ENCODE measurements at places on chromosomes 3 and 15.

DNA sequence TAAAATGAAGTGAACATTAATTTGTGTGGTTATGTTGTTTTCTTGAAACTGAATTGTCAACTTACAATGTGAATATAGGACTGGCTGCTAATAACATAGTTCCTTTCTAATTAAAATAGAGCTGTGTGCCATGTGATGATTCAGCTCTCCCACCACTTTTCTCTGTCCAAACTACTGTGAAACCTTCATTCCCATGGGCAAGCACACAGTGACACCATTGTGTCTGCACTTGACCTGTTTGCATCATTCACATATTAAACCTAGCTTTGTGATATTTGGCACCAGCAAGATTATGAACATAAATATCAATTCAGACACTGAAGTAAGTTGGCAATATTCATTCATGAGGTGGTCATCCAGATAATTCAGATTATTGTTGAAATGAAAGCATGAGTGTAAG, 78.8 kb upstream of the TCF12 start:
- DNase-seq: no peak

DNA sequence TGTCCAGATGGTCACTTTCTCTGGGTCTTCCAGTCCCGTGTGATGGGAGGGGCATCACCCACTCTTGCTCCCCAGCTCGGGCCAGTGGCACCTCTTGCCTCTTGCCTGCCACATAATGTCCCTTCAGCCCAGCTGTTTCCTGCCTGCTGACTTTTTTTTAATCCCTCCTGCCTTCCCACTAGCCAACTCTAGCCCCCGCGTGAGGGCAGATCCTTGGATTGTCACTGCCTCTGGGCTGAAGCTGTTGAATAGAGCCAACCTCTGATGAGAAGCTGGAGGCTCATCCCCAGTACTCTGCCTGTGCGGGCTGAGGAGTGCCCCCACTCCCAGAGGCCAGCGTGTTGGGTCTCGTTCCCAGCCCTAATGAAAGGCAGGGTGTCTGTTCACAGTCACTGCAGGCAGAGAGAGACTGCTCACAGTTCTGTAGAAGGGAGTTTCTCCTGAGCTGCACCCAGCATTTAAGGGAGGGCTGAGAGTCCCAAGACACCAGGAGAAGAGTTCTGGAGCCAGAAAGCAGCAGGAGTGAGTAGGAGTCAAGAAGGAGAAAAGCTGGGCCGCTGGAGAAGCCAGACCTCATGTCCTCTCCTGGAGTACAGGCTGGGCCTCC, 30.1 kb upstream of the TIMP4 start:
- no peak for DNase-seq

GRCh38 chr3:28601291-28601690, 252.7 kb upstream of the AZI2 start:
- DNase-seq: no peak

- DNase-seq: no peak
These were observed 93.7 kb downstream of the MYLK start for GRCh38 chr3:123790254-123791072.

DNA sequence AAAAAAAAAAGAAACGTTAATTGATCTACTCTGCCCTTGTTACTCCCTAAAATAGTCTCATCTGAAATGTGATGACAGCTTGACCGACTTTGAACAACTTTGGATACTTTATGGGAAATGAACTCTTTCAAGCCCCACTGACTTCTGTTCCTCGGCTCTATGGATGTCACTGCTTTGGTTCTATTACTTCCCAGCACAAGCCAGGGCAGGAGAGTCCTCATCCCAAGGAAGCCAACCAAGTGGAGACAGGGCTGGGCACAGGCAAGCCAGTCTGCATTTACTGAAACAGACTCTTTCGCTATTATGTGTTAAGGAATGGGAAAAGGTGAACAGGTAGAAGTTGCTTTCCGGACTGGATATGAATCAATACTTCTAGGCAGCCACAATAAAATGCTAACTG, 444.0 kb downstream of the FOXP1 start:
- DNase-seq: no peak

GRCh38 chr3:133188996-133189395, 150.8 kb downstream of the TMEM108 start:
- DNase-seq: no peak

- DNase-seq: no peak
These were observed 148.8 kb downstream of the KCNMB2 start for GRCh38 chr3:178684881-178685590.

DNA sequence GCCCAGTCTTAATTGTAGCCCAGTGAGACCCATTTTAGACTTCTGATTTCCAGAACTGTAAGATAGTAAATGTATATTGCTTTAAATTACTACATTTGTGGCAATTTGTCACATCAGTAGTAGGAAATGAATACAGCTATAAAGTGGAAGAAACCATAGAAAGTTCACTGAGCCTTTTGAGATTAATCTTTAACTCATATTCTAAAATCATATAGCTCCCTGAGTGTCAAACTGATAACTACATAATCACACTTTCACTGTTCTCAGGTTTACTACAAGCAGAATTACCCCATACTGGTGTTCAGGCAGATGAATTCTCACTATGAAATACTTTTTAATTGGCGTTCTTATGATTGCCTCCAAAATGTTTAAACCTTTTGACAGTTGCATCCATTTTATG, 42.8 kb downstream of the CNTN4 start:
- no peak for DNase-seq

DNA sequence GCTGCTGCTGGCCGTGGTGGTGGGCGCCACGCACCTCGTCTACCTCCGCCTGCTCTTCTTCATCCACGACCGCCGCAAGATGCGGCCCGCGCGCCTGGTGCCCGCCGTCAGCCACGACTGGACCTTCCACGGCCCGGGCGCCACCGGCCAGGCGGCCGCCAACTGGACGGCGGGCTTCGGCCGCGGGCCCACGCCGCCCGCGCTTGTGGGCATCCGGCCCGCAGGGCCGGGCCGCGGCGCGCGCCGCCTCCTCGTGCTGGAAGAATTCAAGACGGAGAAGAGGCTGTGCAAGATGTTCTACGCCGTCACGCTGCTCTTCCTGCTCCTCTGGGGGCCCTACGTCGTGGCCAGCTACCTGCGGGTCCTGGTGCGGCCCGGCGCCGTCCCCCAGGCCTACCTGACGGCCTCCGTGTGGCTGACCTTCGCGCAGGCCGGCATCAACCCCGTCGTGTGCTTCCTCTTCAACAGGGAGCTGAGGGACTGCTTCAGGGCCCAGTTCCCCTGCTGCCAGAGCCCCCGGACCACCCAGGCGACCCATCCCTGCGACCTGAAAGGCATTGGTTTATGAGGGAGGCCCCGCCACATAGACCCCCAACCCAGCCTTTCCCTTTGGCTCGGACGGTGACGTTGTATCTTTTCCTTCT, 1.1 kb downstream of the GPR27 start:
- no peak for DNase-seq

DNA sequence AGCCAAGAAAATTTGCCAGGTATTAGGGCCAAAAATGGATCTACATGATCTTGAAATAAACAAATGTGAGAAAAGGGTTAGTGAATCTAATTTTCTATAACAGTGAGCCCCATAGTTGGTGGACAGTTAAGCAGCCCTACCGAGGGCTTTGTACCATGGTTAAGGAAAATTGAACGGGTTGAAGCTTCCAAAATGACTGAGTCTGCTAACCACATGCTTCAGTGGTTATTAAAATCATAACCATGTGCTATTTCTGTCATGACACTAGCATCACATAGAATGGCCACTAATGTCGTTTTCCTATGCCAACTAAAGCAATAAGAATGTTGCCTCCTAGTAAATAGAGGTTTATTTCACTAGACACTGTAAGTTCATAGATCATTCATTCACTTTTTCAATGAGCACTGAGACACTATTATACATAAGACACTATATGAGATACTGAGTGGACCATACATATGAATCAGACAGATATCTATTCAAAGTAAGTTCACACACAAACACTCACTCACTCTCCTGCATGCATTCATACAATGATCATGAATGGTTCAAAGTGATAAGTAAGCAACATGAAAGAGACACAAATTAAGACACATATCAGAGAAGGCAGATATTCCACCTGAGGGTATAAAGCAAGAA, 4.3 kb downstream of the SST start:
- no peak for DNase-seq

DNA sequence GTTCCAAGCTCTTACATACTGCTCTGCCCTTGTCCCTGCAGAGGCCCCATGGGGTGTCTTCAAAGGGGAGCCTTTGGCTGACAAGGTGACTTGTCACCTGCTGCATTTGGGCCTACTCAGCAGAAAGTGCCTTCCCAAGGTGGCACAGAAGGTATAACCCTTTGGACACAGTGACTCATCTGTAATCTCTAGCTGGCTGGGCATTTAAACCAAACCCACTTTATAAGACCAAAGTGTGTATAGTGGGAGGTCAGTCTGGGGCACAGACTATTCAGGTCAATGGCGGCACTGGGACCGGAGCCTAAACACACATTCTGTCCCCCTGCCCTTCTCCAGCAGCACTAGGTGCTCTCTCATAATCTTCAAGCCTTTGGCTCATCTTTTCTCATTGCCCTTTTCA, 35.1 kb downstream of the GJD2 start:
- no peak for DNase-seq

GRCh38 chr3:43855674-43856299, 165.0 kb downstream of the ABHD5 start:
- DNase-seq: peak; percentile 60

DNA sequence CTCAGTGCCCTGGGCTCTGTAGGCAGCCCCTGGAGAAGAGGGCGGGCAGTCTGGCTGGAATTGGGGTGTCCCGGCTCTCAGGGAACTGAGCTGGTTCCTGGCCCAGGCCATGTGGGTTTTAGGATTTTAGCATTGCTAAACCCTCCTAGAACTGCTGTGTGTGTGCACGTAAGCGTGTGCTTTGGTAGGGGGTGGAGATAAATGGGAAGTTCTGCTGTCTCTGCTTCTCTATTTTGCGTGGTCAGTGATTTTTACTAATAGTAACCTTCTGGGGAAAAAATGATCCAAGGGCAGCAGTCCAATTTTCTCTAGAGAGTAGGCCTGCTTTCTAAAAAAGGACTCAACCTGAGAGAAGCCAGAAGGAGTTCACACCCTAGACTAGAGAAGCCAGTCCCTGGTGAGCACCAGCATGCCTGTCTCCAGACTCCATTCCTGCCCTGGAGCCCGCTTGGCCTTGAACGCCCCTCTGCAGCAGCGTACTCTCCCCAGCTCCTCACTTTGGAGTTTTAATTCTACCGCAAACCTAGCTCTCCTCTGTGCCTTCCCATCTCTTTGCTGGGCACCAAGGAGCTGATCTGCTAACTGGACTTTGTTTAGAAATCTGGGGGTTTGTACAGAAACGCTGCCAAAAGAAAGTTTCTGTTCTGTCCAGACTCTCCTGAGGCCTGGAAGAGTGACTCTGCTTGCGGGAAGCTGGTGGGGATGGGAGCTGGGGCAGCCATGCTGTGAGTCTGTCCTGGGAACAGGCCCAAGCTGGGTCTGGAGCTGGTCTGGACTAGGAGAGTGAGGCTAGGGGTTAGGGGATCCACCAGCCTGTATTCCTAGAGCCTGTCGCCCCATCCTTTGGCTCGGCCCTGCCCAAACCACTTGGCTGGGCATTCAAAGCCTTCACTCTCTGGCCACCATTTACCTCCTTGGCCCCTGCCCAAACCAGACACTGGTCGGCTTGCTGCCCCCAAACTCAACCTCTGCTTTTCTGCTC, 19.7 kb downstream of the CORO2B start:
- no peak for DNase-seq

Data from hepatic stellate cell (primary cell).